ENCODE measurements at places on chromosomes 12 and 14.

DNA sequence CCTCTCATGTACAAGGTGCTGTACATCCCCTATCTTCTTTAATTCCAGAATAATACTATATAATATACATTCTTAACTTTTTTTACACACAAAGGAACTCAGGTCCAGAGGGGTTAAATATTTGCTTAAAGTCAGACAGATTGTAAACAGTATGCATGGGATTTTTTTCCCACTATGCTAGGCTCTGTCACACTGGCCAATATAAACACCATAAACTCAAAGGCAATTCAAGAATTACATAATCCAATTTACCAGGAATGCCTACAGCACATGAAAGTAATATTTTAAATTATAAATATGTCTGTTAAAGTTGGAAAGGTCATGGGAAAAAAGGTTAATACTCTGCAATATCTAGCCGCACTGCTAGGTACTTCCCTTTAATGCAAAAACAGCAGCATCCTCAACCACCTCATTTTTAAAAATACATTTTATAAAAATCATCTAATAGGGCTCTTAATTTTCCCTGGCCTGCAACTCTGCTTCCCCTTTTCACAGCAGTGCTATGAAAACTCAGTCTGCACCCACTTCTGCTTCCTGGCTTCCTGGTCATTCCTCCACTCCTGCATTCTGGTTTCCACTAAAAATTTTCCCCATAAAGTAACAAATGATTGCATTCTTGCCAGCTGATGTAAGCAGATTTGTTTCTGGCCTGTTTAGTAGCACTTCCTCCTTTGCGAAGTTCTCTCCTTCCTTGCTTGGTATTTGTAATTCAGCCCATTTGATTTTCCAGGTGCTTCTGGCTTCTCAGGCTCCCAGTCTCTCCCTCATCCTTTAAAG lies 128.1 kb downstream of the ITPR2 start:
- DNase-seq, result no peak

DNA sequence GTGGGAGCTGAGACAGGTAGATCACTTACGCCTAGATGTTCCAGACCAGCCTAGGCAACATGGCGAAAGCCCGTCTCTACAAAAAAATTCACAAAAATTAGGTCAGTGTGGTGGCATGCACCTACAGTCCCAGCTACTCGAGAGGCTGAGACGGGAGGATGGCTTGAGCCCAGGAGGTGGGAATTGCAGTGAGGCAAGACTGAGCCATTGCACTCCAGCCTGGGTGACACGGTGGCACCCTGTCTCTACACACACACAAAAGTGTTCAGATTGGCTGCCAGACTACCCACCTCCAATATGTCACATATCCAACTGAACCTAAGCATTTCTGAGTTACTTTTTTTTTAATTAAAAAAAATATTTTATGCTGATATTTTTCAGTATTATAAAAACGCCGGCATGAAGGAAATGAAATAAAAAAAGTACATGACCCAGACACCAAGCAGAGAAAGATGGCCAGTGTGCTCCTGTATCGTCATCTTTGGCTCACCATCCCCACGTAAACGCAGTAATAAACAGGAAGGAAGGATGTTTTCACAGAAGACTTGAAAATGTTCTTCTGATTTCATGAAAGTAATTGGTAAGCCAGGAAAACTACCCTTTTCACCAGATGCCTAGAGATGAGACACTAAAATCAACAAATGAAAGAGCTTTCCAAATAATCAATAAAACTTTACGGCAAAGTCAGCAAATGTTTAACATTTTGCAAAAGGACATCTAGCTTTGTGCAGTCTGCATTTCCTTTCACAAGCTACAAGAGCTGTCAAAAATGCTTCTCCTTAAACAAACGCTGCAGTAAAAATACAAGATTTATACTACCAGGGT lies 26.4 kb downstream of the CDC42BPB start:
- no peak for DNase-seq

DNA sequence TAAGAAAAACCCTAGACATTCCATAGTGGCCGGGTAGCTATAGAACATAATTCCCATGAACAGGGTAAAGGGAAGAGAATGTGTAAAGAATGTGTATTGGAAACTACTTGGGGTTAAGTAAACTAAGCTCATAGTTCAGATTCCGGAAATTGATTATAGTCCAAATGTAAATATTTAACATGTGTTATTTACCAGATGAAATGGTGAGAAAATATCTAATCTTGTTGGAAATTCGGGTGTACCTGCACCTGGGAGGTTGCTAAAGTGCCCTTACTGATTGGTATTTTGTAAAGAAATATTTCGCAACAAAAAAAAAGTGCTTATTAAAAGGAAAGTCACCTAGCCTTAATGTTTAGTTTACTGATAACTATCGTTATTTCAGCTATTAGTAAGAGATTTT lies 14.4 kb downstream of the RASSF9 start:
- no peak for DNase-seq

GRCh38 chr14:84750284-84750683 lies 779.7 kb upstream of the FLRT2 start:
- no peak for DNase-seq

GRCh38 chr14:56648508-56649301 lies 69.1 kb downstream of the TMEM260 start:
- no peak for DNase-seq

DNA sequence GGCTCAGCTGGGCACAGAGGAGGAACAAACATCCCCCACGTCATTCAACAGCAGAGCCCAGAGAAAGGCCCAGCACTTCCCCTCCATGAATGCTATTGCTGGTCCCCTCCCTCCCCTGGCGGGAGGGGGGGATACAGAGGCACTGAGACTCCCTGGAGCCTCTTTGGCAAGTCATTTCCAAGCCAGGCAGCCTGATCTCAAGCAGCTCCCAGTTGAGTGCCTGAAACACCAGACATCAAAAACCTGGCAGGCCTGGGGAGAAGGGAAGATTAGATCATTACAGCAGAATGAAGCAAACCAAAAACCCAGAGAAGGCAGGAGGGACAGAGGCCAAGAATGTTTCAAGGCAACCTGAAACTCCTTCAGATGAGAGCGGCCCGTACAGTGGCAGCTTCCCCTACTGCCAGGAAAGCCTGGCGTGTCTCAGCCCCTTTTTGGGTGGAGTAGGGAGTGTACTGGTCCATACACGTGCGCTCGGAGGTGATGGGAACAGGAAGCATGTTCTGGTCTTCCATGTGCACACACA lies 92.1 kb downstream of the LRRC74A start:
- DNase-seq, result no peak

DNA sequence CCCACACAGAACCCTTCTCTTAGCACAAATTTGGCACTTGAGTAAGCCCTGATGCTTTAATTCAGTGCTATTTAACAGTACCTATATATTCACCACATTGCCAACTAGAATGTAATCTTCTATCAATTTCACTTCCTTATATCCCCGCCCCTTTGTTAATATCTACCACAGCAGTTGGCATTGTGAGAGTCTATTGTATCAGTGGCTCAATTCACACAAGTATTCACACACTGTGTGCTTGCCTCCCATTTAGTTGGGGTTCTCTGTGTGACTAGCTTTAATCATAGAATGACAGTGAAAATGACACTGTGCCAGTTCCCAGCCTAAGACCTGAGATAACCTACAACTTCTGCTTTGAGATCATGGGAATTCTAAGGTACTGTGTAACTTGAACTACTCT lies 103.1 kb downstream of the SEC23A start:
- DNase-seq, result no peak

DNA sequence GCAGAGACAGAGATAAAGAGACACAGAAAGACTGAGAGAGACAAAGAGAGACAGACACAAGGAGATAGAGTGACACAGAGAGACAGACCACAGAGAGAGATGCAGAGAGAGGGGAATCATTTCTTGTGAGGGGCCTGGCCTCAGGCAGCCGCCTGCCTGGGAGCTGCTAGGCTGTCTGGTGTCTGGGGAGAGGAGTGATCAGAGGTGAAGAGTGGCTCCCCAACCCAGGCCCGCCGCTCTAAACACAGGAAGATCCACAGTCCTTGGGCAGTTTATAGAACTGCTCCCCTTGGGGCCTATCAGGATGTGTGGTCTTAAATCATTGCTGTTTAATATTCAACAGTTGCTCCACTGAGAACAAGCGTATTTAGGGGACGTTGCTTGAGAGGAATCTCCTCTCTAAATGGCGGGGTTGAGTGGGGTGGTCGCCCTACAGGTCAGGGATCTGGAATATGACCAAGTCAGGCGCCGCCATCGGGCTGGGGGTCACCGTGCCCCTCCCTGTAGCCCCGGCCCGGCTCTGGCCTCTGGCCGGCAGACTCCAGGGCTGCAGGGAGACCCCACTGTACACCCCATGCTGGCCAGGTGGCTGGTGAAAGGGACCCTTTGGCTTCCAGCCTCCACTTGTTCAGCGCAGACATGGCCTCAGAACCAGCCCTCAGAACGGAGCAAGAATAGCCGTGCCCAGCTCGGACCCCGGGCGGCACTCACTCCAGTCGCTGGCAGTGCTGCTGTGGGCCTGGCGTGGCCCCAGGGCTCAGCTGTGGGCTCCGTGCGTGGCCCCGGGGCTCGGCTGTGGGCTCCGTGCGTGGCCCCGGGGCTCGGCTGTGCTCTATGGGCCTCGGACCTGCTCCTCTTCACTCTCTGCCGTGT lies 89.4 kb downstream of the GALNT9 start:
- no peak for DNase-seq

Measured in CD4-positive, alpha-beta T cell treated with Interleukin-15 for 4 hours (primary cell).